CD4-positive, alpha-beta T cell treated with Interleukin-17A for 1 hour (primary cell): ENCODE measurements at places on chromosomes 5 and 9.

DNA sequence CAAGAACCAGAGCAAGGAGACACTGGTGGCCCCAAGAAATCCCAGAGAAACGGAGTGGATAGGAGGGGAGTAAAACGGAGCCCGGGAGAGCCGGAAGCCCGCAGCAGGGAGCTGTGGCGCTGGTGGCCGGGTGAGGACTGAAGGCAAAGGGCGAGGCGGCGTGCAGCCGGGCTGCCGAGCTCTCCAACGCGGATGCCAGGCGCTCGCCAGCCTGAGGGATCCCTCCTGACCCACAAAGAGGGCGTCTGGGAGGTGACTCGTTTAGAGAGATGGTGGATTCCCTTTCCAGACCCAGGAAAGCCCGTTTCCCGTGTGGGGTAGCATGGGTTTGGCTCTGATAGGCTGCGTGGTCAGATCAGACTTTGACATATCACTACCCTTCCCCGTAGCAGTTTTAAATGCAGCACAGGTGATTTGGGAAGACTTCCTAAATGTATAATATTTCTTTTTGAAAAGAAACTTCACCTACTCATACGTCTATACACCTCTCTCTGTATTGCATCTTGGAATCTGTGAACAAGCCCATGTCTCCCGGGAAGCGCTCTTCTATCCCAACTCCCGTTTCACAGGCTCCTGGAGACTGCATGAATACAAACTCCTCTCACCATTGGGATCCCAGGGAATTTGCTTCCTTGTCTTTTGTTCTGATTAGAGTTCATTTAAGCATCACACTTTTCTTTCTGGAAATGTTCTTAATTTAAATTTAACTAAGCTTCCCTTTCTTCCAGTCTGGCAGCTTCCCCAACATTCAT is 158.1 kb downstream of the C9orf152 start:
- no peak for DNase-seq

DNA sequence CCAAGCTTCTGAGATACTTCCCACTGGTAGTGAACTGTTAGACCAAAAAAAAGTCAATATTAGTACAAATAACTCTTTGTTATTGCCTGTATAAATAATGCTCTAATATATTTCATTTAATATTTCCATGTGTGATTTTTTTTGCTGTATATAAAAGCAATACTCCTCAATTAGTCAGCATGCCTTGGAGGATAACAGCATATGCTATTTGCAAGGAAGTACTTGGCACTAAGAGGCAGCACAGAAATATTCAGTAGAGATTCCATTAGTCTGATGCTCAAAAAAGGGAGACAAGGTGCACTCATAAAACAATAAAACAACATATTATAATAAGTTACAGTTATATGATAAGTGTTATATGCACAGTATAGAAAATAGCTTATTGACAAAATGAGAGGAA is 296.6 kb upstream of the MPDZ start:
- no peak for DNase-seq

GRCh38 chr9:83920469-83920926 is 734 bp downstream of the KIF27 start:
- DNase-seq: no peak

GRCh38 chr9:37449862-37450632 is 15.2 kb downstream of the ZBTB5 start:
- no peak for DNase-seq

- no peak for DNase-seq
These were observed 6.9 kb downstream of the KIAA1958 start for GRCh38 chr9:112493393-112494137.

- DNase-seq: no peak
These were observed 36.0 kb downstream of the KCNT1 start for GRCh38 chr9:135737840-135738521.

- no peak for DNase-seq
These were observed 28.1 kb upstream of the ZNF462 start for GRCh38 chr9:106834888-106835287.

DNA sequence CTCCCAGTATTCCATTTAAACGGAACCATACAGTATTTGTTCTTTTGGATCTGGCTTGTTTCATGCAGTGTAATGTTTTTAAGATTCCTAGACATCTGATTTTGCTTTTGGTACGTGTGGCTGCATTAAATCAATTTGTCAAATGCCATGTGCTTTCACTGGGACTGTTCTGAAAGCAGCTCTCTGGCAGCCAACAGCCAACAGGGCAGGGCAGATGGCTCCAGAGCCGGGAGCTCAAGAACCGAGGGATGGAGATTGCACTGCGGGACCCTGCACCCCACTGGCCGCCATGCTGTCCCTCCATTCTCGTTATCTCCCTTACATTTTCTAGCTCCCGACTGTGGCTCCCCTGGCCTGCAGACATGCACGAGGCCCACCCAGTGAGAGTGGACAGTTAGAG is 33.4 kb upstream of the AIF1L start:
- no peak for DNase-seq

- no peak for DNase-seq
These were observed 326.1 kb downstream of the NSG2 start for GRCh38 chr5:174371600-174372094.

GRCh38 chr5:135850231-135850630 is 15.8 kb downstream of the SLC25A48 start:
- no peak for DNase-seq

GRCh38 chr5:113186061-113186460 is 209.5 kb downstream of the DCP2 start:
- no peak for DNase-seq

DNA sequence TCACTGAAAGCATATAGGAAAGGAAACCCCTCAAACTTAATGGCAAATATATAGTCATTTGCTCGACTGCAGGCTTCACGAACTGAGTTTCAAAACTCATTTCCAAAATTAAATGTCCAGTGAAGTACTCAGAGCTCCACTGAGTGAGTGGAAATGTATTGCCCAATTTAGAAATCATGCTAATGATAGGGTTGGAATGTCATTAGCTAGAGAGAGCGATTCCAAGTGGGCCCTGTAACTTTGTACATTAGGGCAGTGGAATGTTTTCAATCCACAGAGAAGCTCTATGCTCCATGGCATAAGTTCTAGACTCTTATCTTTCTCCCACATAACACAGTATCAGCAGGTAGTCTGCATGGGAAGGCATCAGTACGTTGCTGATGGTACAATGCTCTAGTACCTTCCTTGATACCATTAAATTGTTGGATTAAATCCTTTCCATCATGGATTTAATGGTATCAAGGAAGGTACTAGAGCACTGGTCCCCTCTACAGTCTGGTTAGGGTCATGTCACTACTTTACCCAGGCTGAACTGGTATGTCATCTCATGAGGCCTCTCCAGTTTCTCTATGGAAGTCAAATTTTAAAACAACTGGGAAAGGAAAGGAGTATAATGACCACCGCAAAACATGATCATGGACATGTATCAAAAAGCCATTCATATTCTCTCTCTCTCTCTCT is 183.2 kb upstream of the RASEF start:
- no peak for DNase-seq

- no peak for DNase-seq
These were observed 60.6 kb downstream of the FYB1 start for GRCh38 chr5:39158786-39159185.

DNA sequence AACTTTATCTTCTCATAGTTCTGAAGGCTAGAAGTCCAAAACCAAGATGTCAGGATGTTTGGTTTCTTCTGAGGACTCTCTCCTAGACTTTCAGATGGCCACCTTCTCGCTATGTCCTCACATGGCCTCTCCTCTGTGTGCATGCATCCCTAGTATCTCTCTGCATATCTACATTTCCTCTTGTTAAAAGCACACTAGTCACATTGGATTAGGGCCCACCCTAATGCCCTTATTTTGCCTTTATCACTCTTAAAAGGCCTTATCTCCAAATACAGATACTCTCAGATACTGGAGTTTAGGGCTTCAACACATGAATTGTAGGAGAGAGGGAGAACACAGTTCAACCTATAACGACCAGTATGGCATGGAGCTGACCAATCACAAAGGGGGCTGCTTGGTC is 151.7 kb downstream of the PRELID2 start:
- no peak for DNase-seq

- DNase-seq: no peak
These were observed 6.4 kb upstream of the TEX48 start for GRCh38 chr9:114688379-114688778.

DNA sequence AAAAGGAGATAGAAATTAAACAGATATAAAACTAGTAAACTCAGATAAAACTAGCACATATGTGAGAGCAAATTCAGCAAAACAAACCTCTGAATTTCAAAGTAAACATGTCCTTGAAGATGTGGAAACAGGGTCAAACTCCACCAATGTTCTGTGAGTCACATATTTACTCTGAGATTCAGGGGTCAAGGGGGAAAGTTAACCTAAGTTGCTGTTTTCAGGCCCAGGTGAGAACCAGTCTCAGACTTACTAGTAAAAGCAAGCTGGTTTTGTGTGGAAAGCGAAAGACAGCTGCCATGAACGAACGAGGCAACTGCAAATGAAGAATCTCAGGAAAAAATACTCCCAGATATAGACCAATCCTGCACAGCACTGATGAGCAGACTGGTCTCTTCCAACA is 29.0 kb downstream of the PSMB7 start:
- no peak for DNase-seq

- no peak for DNase-seq
These were observed 34.7 kb downstream of the WDR36 start for GRCh38 chr5:111126896-111127295.

DNA sequence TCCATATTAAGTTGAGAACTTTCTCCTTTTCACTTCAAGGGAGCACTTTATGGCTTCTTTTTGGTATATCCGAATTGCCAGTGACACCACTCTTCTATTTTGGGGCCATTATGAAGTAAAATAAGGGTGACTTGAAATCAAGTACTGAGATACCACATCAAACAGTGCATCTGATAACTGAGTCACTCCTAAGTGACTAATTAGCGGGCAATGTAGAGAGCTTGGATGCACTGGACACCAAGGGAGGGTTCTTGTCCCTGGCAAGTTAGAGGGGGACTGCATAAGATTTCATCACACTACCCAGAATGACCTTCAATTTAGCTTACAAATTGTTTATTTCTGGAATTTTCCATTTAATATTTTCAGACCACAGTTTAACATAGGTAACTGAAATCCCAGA is 813.9 kb upstream of the CDH10 start:
- no peak for DNase-seq

DNA sequence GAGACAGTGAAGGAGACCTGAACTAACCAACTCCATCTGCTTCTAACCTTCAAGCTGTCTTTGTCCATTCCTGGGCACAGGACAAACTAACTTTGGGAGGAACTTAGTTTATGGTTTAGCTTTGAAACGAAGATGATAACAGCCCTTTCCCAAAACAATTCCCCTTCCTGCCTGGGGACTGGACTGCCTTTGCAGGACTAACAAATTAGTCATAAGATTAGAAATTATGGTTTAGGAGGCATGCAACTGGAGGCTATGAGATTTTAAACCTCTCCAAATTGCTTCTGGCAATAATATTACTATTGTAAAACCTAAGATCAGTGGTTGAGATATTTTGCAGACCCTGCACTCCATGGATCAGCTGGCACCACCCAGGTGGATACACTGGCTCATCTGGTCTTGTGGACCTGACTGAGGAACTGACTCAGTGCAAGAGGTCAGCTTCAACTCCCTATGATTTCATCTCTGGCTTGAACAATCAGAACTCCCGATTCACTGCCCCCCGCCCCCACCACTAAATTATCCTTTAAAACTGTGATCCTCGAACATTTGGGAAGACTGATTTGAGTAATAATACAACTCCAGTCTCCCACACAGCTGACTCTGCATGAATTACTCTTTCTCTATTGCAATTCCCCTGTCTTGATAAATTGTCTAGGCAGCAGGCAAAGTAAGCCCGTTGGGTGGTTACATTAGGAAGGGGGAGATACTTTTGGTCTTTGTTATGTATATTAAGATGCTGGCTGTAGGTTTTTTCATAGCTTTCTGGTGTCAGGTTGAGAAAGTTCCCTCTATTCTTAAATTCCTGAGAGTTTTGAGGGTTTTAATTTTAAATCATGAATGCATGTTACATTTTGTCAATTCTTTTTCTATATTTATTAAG is 213.3 kb downstream of the TSSK1B start:
- DNase-seq: no peak

DNA sequence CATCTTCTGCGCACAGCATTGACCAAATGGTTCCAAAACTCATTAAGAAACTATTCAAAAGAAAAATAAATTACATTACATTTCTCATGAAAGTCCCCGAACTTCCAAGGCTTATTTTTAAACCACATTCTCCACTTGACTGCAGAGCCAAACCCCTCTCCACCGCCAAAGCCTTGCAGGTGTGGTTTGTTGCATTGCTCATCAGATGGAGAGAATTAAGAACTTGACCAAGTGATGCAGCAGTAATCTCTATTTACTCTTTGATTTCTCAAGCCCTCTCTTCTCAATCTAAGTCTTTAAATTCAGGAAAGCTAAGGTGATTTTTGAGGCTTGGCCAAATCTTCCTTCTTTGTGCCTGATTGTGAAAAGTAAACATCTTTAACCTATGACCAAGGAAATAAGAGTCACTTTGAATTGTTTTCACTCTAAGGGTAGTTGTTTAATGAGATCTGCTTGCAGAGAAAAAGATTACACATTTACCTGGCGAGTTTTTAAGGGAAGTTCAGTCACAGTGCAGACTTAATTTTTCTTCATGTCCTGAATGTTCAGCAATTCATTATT is 290.5 kb upstream of the ITGA1 start:
- DNase-seq: no peak

DNA sequence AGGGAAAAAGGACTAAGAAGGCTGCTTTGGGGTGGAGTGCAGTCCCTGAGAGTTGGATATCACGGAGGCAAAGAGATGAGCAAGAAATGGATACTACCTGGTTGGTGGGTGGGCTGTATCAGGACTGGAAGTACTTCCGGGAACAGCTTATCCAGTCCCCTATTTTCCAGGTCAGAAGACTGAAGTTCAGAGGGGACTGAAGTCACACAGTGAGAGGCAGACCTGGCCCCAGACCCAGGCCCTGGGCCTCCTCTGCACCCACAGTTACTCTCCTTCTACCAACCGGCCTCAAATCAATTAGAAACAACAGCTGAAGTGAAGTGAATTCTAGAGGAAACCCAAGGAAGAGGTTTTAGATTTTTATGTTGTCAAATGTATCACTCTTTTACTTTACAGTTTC is 93.6 kb upstream of the ALDH1B1 start:
- no peak for DNase-seq

DNA sequence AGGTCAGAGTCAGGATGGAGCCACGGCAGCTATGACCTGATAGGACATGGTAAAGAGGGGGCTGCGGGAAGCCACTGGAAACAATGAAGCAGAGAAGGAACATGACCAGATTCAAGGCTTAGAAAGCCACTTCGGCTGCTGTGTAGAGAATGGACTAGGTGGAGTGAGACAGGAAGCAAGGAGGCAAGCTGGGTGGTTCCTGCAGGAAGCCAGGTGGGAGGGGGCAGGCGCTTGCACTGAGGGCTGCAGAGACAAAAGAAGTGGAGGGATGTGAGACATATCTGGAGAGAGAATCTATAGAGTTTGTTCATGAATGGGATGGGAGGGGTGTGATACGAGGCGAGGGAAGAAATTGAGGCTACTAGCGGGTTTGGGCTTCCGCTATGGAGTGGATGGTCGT is 19.0 kb upstream of the N4BP3 start:
- DNase-seq: no peak

- DNase-seq: no peak
These were observed 12.7 kb upstream of the FCN1 start for GRCh38 chr9:134930398-134930797.
